ENCODE measurements at places on chromosomes 7 and 10.

- DNase-seq = no peak
Measured at GRCh38 chr7:148553979-148554378, 36.6 kb upstream of the C7orf33 start.

DNA sequence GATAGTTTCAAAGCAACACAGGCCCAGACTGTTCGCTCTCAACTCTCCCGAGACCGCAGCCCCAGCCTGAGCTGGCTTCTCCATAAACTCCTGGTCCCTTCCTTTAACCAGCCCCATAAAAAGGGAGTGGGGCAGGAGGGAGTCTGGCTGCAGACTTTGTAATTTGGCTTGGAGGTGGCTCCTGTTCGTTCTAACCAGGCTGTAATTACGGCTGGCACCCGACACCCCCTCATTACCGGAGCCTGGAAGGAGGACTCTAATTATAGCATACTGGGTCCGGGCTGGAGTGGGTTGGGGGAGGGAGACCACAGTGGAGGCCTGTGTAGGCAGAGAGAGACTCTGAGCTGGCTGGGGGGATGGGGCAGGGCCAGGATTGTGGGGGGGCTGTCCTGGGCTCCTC is 49.7 kb downstream of the UNC5B start:
- no peak for DNase-seq

DNA sequence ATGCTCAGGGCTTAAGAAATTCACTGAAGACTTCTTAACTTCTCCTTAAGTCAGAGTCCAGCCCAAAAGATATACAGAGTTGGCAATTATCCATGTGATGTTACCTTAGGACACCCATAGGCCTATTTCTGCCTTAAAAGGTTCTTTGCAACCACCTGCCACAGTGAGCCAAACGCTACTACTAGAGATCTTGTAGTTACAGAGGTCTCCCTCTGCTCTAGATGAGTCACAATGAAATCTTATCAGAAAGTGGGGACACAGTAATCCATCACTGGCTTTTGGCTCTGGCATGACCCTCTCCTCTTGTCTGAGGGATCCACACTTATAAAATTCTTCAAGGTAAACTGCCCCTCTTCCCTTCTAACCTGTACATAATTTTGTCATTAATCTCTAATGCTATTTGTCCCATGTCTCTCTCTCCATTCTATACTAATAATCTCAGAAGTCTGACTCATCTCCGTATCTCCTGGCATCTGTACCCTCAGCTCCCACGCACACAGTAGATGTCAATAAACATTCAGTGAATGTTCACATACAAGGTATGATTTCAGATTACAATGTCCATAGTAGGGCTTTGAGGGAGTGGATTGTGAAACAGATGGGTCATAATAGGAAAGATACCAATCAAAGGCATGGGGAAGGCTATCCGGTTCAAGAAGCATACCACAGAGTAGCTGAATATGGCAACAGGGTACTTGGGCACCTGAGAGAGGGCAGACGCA is 112.1 kb downstream of the SGMS1 start:
- DNase-seq = no peak

DNA sequence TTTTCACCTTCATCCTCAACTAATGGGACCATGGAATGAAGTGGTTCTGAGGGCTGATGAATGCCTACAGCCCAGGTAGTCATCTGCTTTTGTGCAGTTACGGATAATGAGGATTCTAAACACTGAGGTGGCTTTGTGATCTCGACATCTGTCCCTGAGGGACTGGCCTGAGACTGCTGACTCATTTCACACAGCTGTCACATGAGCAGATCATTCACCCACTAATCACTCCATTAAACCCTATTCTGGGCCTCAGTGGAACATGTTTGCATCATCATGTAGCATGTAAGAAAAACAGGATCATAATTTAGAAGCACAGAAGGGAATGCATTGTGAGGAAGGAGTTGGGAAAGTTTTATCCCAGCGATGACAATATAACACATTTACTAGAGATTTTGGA is 79.4 kb upstream of the FEZF1 start:
- DNase-seq = no peak

Measured in RPMI8226 (cell line).